Body of pancreas (tissue), 4 donors: ENCODE measurements at places on chromosomes 7 and 10. TPM values are rescaled to one million over a fixed set of nuclear protein-coding genes. Genes with fewer than 3 reads are reported as not detected.
A peak's percentile ranks its signal among the peaks of the same experiment; 100 is the strongest.

DNA sequence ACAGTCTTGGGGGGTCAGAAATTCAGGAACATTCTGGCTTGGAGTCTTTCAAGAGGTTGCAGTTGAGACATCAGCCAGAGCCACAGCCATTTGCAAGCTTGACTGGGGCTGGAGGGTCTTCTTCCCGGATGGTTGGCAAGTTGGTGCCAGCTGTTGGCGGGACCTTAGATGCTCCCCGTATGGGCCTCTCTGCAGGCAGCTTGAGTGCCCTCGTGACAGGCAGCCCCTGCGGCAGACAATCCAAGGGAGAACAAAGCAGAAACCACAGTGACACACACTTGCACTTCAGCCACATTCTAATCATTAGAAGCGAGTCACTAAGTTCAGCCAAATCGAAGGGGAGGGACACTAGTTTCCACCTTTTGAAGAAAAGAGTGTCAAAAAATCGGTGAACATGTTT, 59.4 kb upstream of the MXI1 start:
- no peak for DNase-seq
- H3K36me3 ChIP-seq = no peaks in the 10 kb centered on the region
- peaks cover under 1% of the 10 kb centered on the region for H3K4me1 ChIP-seq
- H3K27ac ChIP-seq = no peak overlapping the region
- H3K4me3 ChIP-seq = no peak overlapping the region

The ZC3HAV1L gene
- 6.2 TPM for total RNA-seq

DNA sequence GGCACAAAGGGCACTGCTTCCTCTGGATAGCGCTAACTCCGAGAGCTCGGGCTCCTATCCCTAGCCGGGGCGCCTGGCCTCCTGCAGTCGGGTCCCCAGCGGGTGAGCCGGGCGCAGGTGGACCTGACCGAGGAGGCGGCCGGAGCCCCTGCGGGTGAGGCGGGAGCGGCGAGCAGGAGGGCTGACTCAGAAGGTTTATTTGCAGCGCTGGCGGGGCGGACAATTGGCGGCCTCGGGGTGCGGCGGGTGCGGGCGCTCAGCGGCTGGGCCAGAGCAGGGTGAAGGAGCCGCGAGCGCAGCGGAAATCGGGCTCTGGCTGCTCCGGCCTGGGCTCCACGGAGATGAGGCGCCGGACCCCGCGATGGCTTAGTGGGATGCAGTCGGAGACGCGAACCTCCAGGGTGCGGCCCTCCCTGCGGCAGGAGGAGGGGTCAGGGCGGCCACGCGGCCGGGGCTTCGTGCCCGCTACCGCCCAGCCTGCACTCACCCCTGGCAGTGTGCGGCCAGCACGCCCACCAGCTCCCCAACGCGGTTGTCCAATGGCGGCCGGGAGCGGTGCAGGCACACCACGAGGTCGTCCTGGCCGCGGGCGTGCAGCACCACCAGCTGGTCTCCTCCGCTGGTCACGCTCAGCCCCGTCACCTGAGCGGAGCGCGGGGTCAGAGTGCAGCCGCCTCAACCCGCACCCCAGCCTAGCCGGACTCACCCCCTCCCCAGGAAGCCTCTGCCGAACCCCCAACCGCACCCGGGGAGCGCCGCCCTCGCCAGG, 16.1 kb downstream of the MYO1G start:
- H3K27ac ChIP-seq = no peak overlapping the region
- DNase-seq = peak; percentile 42
- no peaks in the 10 kb centered on the region for H3K36me3 ChIP-seq
- peaks cover 9% of the 10 kb centered on the region for H3K4me1 ChIP-seq

The AOAH gene
- total RNA-seq = 6.2 TPM

DNA sequence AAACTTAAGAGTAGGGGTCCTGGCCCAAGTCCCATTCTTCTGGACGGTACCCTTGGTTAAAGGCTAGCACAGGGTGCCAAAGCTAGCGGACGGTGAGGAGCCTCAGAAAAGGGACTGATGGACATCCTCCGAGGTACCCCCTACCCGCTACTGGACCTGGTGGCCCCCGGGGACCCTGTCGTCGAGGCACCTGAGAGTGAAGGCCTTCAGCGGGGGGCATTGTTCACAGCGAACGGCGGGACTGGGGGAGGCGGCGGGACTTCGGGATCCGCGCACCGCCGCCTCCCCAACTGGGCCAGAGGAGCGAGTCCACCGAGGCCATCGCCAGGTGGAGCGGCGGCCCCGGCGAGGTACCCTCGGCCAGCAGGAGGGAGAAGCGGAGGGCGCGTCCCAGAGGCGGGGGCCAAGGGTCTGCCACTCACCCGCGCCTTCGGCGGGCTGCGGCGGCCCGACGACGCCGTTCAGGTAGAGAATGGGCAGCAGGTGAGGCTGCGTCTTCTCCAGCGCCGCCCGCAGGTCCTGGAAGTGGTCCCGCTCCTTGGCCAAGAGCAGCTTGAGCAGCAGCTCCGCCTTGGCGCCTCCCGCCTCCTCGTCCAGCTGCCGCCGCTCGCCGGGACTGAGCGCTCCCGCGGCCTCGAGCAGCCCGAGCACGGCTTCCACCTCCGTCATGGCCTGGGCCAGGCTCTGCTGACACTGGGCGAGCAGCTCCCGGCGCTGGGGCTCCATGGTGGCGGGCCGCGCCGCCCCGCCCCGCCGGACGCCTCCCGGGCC, 575 bp downstream of the DLG5 start:
- no peaks in the 10 kb centered on the region for H3K27me3 ChIP-seq
- DNase-seq = peak; percentile 67
- peak overlapping the region; percentile 56 for H3K4me3 ChIP-seq
- H3K27ac ChIP-seq = peak overlapping the region; percentile 79
- peaks cover 31% of the 10 kb centered on the region for H3K4me1 ChIP-seq
- no peaks in the 10 kb centered on the region for H3K36me3 ChIP-seq

GRCh38 chr10:11184093-11184492, 166.4 kb downstream of the CELF2 start:
- H3K4me3 ChIP-seq = no peak overlapping the region
- H3K27me3 ChIP-seq = no peaks in the 10 kb centered on the region
- DNase-seq = no peak
- no peaks in the 10 kb centered on the region for H3K36me3 ChIP-seq

The PNLIPRP1 gene
- 4,534 TPM for total RNA-seq

The FGFR2 gene
- 78.1 TPM for total RNA-seq

The PMPCB gene
- total RNA-seq = 38.6 TPM

DNA sequence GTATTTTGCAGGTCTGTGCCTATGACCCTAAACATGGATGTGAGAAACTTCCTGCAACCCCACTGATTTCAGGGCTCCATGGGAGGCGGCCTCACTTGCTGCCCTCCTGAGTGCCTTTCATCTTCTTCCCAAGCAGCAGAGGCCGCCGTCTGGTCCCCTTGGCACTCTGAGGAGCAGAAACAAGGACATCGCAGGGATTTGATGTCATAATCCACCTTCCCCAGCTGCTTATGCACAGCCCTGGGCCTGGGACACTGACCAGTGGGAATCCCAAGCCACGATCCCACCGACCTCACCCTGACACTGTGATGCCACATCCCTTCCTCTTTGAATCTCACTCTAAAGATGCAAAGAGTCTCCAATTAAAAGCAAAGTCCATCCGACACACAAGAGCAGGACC, 7.7 kb downstream of the CAMK2G start:
- no peak for DNase-seq
- H3K27me3 ChIP-seq = no peaks in the 10 kb centered on the region
- H3K4me3 ChIP-seq = no peak overlapping the region

The ATOH7 gene
- total RNA-seq = not detected

GRCh38 chr7:137521451-137521850, 177.9 kb upstream of the PTN start:
- DNase-seq = no peak
- H3K27ac ChIP-seq = no peak overlapping the region
- no peak overlapping the region for H3K4me3 ChIP-seq
- H3K36me3 ChIP-seq = no peaks in the 10 kb centered on the region

The PRKG1 gene
- total RNA-seq = 18.9 TPM

DNA sequence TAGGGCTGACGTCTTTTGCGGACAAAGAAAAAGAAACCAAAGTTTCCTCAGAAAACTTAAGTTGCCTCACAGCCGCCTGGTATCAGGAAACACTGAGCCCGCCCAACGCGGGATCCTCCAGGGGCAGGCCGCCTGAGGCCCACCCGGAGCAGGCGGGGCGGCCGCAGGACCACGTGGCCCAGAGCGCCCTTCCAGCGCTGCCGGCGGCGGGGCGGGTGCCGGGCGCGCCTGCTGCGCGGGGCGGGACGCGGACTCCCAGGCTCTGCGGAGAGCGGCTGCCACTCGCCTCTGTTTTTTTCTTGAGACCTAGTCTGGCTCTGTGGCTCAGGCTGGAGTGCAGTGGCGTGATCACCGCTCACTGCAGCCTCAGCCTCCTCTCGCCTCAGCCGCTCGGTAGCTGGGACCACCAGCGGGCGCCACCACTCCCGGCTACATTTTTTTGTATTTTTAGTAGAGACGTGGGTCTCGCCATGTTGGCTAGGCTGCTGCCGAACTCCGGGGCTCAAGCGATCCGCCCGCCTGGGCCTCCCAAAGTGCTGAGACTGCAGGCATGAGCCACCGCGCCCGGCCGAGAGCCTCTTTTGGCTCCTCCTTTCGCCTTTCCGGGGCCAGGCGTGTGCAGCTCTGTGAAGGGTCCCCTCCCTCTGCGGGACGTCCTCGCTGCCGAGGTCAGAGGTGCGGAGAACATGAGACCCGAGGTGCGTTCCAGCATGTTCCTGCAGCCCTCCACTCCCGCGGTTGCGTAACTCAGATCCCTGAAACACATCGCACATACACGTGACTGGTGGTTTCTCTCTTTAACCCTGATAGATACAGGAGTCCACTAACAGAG, 11.6 kb upstream of the HNRNPF start:
- H3K4me1 ChIP-seq = peaks cover 15% of the 10 kb centered on the region
- no peaks in the 10 kb centered on the region for H3K27me3 ChIP-seq
- peak overlapping the region; percentile 20 for H3K4me3 ChIP-seq
- no peaks in the 10 kb centered on the region for H3K36me3 ChIP-seq
- peak overlapping the region; percentile 99 for H3K27ac ChIP-seq

- peak; percentile 13 for DNase-seq
- H3K4me3 ChIP-seq = peak overlapping the region; percentile 65
- peaks cover 18% of the 10 kb centered on the region for H3K4me1 ChIP-seq
- peak overlapping the region; percentile 84 for H3K27ac ChIP-seq
- H3K36me3 ChIP-seq = no peaks in the 10 kb centered on the region
Observed at GRCh38 chr10:31319602-31320549, 860 bp downstream of the ZEB1 start.

The GPER1 gene
- not detected for total RNA-seq

The NAT16 gene
- 0.26 TPM for total RNA-seq

DNA sequence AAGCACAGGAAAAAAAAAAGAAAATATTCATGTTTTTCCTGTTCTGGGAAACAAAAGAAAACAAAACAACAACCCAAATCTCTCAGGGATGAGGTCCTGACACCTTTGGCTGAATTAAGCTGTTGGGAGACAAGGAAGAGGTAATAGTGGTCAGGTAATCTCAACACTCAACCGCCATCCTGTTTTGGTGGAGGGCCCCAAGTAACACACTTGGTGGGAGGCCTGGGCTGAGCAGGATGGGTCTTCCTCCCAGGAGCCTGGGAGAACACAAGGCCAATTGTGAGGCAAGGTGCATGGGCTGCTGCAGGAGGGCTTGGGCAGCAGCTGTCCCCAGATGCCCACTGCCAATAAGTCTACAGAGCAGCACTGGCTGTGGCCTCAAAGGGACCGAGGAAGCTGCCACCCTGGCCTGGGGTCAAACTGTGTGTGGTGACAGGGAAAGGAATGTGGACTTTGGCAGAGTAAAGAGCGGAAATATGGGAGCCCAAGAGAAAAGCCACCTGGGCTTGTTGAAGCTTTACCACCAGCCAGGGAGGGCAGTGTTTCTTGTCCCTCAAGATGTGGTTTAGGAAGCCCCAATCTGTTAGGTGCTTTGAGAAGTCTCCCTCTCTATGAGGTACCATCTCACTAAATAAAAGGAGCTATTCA, 93.5 kb upstream of the SLC25A13 start:
- H3K27ac ChIP-seq = no peak overlapping the region
- H3K27me3 ChIP-seq = no peaks in the 10 kb centered on the region
- no peaks in the 10 kb centered on the region for H3K4me1 ChIP-seq

DNA sequence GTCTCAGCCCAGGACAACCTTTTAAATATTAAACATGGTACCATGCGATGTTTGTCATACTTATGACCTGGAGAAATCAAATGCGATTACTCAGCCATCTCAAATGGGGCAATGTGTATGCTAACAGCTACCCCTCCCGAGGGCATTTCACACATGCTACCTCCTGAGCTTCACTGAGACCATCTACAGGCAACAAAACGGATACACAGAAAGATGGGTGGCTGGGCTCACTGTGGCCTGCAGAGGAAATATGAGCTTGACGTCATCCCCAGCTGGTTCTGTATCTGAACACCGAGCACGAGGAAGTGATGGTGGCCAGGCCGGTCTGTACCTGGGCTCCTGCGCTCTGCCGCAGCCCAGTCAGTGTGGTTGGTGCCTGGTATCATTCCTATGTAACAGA, 374.3 kb downstream of the RPS24 start:
- no peaks in the 10 kb centered on the region for H3K36me3 ChIP-seq
- H3K27me3 ChIP-seq = no peaks in the 10 kb centered on the region
- peaks cover 41% of the 10 kb centered on the region for H3K4me1 ChIP-seq

The NOD1 gene
- total RNA-seq = 4.6 TPM

The INMT gene
- 30.4 TPM for total RNA-seq

- no peaks in the 10 kb centered on the region for H3K36me3 ChIP-seq
- no peaks in the 10 kb centered on the region for H3K27me3 ChIP-seq
- H3K4me1 ChIP-seq = no peaks in the 10 kb centered on the region
- peak; percentile 14 for DNase-seq
- H3K4me3 ChIP-seq = no peak overlapping the region
- H3K27ac ChIP-seq = no peak overlapping the region
Observed at GRCh38 chr7:97064972-97065587, 40.4 kb upstream of the DLX5 start.

The SGCE gene
- total RNA-seq = 48.1 TPM

- H3K36me3 ChIP-seq = no peaks in the 10 kb centered on the region
- no peak overlapping the region for H3K4me3 ChIP-seq
- no peak overlapping the region for H3K27ac ChIP-seq
- H3K27me3 ChIP-seq = no peaks in the 10 kb centered on the region
- no peaks in the 10 kb centered on the region for H3K4me1 ChIP-seq
Observed at GRCh38 chr7:103325744-103326143, 18.8 kb downstream of the DNAJC2 start.

The KCNH2 gene
- 5.3 TPM for total RNA-seq

The HABP2 gene
- 9.2 TPM for total RNA-seq

The GNGT1 gene
- total RNA-seq = not detected

The C10orf143 gene
- total RNA-seq = 3.3 TPM

The MRC1 gene
- 10.2 TPM for total RNA-seq

The CPN1 gene
- total RNA-seq = not detected

- H3K27me3 ChIP-seq = no peaks in the 10 kb centered on the region
- H3K36me3 ChIP-seq = no peaks in the 10 kb centered on the region
- peak overlapping the region; percentile 74 for H3K27ac ChIP-seq
- H3K4me1 ChIP-seq = peaks cover 15% of the 10 kb centered on the region
- peak; percentile 96 for DNase-seq
Observed at GRCh38 chr10:70296406-70296899, 12.6 kb upstream of the NPFFR1 start.

The ACSM6 gene
- 0.52 TPM for total RNA-seq

- H3K4me1 ChIP-seq = no peaks in the 10 kb centered on the region
- H3K4me3 ChIP-seq = no peak overlapping the region
- DNase-seq = no peak
- H3K27ac ChIP-seq = no peak overlapping the region
Observed at GRCh38 chr10:70317272-70317942, 33.6 kb upstream of the NPFFR1 start.

The CFAP46 gene
- 0.33 TPM for total RNA-seq

The SLC16A9 gene
- total RNA-seq = 2.6 TPM

The NUDT13 gene
- 3.3 TPM for total RNA-seq

The CHRM2 gene
- not detected for total RNA-seq

GRCh38 chr10:119817991-119818888, 54.4 kb downstream of the MCMBP start:
- H3K27me3 ChIP-seq = no peaks in the 10 kb centered on the region
- H3K4me3 ChIP-seq = no peak overlapping the region
- no peak overlapping the region for H3K27ac ChIP-seq
- no peaks in the 10 kb centered on the region for H3K4me1 ChIP-seq

The GPNMB gene
- total RNA-seq = 17.5 TPM
